ENCODE measurements at places on chromosomes 3 and 15.

GRCh38 chr3:186035277-186035676 lies 73.6 kb downstream of the ETV5 start:
- no peak for DNase-seq

- DNase-seq, result no peak
Observed at GRCh38 chr15:65751431-65751830, 40.7 kb downstream of the DENND4A start.

GRCh38 chr3:156665291-156665690 lies 9.1 kb upstream of the TIPARP start:
- no peak for DNase-seq

GRCh38 chr3:11014253-11014652 lies 21.7 kb downstream of the SLC6A1 start:
- no peak for DNase-seq

- no peak for DNase-seq
Observed at GRCh38 chr3:95971573-95971972, 842.8 kb upstream of the EPHA6 start.

DNA sequence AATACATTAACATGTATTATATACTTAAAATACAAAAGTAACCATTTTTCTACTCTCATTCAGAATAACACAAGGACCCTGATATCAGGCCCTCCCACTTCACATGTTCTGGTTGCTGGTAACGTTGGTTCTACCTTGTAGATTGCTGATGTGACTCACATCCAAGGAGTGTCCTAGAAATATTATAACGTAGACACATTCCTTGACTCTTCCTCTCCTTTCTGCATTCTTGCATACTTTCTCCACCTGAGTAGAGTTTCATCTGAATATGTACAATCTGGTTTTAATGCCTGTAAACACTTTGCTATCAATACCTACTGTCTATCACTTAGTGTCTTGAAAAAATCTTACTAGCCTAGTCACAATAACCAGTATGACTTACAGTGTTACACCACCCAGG lies 35.0 kb upstream of the NEDD4 start:
- no peak for DNase-seq

Data from T1000 (cell line).